ENCODE measurements at places on chromosomes 4 and X.

DNA sequence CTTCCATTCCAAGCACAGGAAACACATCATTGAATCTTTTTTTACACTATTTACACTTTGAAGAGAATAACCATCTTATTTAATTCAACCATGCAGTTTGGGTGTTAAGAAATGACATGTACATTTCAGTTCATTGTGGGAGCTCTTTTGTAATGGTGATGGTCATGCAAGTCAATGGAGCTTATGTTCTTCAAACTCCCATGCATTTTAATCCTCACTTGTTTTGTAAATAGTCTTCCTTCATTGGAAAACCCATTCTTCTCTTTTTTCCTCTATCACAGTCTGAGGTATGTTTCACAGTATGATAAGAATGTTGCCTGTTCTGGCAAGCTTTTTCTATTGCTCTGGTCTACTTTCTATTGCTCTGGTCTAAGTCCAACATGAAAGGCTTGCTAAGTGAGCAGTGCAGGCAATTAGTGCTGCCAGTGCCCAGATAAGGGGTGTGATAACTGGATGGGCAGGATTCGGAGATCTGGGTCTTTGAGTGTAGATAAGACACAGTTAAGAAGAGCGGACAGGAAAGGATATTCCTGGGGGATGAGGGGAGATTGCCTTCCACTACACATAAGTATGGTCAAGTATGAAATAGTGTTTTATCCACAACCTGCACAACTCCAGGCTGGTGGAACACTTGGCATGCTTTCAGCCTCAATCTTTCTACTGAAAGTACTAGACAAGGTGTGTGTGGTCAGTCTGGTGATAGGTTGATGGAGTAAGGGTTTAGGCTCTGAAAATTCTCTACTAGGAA is 17.1 kb downstream of the AFP start:
- DNase-seq, result no peak

GRCh38 chrX:154738011-154738738 is 12.7 kb downstream of the GAB3 start:
- no peak for DNase-seq

GRCh38 chr4:110514889-110515479 is 39.0 kb downstream of the ENPEP start:
- DNase-seq, result no peak

- no peak for DNase-seq
These were observed 991.5 kb downstream of the ADGRL3 start for GRCh38 chr4:62191451-62192240.

Data from stimulated activated CD8-positive, alpha-beta memory T cell treated with anti-CD3 and anti-CD28 coated beads, Interleukin-15, amount 100 ng/mL, for 48 hours (primary cell).